Panc1 (cell line): ENCODE measurements at places on chromosomes 1 and 21.

DNA sequence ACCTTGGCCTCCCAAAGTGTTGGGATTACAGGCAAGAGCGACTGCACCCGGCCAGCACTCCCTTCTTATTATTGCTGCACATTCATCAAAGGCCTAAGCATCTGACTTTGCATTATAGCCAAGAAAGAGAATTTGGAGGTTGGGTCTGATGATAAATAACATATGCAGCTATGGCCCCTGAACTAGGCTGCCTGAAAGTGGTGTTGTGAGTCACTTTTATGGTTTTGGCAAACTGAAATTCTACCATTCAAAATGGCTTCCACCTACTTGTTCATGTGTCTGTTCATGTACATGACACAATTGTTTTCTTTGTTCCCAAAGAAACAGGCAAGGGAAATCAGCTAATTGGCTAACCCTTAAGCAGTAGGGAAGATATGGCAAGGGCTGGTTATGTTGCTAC, 25.0 kb upstream of the UAP1 start:
- no peak for DNase-seq

- no peak for DNase-seq
Observed at GRCh38 chr1:228360533-228361313, 45.9 kb downstream of the TRIM11 start.

DNA sequence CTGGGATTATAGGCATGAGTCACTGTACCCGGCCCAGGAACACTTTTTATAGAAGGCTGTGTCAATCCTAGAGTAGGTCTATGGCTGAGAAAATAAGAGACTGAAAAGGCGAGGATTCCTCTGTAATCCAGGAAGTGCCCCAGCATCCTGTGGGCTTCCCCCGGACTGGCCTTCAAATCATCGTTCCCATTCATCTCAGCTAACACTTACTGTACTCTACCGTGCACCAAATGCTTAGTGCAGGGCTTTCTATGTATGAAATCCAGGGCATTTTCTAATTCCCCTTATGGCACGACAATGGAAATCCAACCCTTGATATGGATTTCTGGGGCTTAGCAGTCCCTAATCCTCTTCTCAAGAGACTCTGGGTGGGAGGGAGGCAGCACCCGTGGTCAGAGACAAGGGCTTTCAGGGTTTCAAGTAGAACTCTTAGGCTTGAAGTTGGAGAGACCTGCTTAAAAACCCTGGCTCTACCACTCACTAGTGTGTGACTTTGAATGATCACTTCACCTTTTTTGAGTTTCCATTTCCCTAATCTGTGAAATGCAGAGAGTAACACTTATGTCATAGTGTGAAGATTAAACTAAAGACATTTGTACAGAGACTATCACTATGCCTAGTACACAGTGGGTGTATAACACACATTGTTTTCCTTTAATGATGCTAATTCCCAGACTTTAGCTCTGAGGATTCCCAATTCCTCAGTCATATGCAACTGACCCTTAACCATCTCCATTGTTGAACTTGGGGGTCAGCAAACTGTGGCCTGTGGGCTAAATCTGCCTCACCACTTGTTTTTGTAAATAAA, 20.3 kb downstream of the MECR start:
- no peak for DNase-seq

GRCh38 chr1:95057351-95057750, 15.4 kb downstream of the ALG14 start:
- DNase-seq: no peak

DNA sequence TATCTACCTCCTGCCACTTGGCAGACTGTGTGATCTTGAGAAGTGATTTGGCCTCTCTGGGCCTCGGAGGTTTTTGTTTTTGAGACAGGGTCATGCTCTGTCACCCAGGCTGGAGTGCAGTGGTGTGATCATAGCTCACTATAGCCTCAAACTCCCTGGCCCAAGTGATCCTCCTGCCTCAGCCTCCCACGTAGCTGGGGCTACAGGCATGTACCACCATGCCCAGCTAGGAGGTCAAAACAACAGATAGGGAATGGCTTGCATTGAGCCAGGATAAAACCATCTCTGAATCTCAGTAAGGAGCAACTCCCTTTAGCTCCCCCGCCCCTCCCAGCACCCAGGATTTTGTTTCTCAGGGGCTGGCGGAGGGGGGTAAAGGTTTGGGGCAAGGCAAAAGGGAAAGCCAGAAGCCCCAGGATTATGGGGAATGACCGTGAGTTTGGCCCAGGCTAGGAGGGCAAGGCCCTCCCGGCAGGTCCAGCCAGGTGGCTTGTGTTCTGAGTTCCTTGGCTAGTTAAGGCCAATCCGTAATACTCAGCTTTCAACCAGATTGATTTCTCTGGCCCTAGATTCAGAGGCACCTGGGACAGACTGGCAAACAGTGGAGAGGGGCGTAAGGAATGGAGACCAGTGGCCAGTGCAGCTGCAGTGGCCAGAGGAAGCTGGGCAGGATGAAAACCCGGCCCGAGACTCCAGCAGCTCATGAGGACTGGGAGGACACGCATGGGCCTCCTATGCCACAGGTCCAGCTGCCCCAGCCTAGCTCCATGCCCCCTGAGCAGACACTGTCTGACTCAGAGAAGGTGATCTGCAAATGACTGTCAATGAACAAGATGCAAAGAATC, 130.1 kb downstream of the DMRTB1 start:
- no peak for DNase-seq

DNA sequence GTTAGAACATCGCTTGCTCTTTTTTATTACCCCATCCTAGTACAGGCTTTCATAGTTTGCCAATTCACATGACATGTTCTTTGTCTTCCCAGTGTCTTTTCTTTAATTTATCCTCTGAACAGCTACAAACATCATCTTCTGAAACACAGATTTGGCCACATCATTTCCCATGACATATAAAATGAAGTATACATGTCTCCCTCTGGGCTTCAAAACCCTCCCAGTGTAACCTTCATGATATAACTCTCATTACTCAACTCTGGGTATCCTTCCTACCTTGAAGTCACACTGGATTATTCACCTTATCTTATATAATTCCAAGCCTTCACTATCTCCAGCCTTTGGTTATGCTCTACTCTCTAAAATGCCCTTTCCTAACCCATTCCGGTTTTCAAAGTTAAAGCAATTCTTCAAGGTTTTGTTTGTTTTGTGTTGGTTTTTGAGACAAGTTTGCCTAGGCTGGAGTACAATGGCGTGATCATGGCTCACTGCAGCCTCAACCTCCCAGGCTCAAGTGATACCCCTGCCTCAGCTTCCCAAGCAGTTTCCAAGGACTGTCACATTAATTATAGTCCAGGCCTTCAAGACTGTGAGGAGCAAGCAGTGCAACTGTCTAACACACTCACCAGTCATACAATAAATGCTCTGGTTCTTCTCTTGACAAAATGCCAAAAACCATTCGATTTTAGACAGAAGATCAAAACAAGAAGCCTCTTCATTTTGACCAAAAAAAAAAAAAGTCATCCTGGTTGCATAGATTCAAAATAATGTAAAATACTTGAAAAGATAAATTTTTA, 5.8 kb downstream of the RGS1 start:
- no peak for DNase-seq

GRCh38 chr1:47761974-47762373, 235.2 kb downstream of the TRABD2B start:
- DNase-seq: no peak

- no peak for DNase-seq
Observed at GRCh38 chr1:36557041-36558000, 74.6 kb upstream of the CSF3R start.

GRCh38 chr1:113507552-113508214, 117.4 kb downstream of the MAGI3 start:
- DNase-seq: no peak

DNA sequence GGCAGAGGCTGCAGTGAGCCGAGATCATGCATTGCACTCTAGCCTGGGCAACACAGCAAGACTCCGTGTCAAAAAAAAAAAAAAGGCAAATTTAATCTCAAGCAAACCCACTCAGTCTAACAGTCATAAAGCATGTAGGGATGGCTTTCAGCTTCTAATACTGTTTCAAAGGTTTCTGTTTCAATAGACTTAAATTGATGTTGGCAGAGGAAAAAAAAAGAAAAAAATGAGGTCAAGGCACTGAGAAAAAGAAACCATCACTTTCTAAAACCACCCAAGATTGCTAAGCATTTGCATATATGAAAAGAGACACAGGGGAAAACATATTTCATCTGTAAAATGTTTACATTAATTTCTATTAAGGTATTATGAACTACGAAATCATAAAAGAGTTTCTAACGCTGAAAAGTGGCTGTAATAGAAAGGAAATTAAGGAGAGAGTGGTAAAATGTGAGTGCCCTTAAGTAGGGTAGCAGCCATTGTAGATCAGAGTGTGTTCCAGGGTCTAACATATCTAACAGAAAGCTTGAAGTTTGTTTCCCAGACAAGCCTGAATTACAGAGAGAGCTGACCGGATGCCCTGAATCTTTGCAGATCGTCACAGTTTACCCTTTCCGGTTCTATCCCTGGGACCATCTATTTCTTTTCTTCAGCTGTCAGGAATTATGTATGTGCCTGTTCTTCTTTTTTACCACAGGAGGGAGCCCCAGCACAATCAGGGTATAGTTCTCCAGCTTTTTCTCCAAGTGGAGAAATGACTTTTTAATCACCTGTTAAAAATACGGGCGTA, 70.0 kb downstream of the PLD5 start:
- peak; percentile 28 for DNase-seq

- DNase-seq: peak; percentile 5
Observed at GRCh38 chr1:219990782-219991510, 55.4 kb downstream of the EPRS1 start.

DNA sequence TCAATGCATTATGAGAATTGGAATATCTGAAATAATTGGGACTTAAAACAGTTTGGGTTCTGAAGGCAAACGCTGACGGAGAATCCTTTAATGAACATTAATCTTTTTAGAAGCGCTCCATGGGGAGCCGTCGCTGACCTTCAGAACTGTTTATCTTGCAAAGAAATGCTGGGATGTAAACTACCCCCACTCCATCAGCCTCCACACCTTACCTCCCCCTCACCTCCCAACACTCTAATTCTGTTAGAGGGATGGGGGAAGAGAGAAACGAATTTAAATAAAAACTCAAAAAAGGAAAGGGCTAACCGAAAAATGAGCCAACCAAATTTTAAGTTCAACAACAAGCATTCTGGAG, 44.1 kb upstream of the DNAJC6 start:
- no peak for DNase-seq

DNA sequence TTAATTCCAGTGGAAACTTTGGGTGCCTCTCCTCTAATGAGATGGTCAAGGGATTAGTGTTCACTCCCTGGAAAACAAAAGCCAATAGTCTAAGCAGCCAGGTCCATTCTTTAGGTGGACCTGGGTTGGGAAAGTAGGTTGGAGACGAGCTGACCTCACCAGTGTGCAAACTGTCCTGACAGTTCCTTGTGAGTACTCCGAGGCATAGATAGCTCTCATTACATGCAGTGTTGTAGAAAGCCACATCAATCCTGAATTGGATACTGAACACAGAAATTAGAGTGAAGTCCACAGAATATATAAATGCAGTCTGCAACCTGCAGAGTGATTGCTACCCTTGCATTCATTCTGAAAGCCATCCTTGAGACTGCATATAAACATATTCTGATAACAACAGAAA, 675.1 kb upstream of the CXADR start:
- DNase-seq: no peak

GRCh38 chr1:119544165-119544762, 37.3 kb downstream of the HSD3B1 start:
- DNase-seq: peak; percentile 10

GRCh38 chr1:163414778-163415177, 93.0 kb downstream of the NUF2 start:
- DNase-seq: no peak

DNA sequence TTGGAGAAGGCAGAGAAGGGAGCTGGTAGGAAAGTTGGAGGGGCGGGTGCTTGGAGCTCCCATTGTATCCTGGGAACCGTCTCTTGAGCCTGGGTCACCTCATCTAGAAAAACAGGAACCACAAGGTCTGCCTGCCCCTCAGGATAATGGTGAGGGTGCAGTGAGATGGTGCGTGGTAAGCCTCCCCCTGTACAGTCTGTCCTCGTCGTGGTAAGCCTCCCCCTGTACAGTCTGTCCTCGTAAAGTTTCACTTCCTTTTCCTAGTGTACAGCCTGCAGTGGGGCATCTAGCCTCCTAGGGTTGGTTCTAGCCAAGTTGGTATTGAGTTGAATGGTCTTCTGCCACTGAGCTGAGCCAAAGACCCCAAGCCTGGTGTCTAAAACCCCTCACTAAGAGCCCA, 66.5 kb upstream of the IGSF21 start:
- no peak for DNase-seq

- DNase-seq: no peak
Observed at GRCh38 chr1:14190508-14190907, 408.0 kb upstream of the KAZN start.

GRCh38 chr1:16138772-16139221, 17.1 kb downstream of the EPHA2 start:
- DNase-seq: no peak

- DNase-seq: no peak
Observed at GRCh38 chr1:41743366-41743765, 175.4 kb downstream of the HIVEP3 start.

DNA sequence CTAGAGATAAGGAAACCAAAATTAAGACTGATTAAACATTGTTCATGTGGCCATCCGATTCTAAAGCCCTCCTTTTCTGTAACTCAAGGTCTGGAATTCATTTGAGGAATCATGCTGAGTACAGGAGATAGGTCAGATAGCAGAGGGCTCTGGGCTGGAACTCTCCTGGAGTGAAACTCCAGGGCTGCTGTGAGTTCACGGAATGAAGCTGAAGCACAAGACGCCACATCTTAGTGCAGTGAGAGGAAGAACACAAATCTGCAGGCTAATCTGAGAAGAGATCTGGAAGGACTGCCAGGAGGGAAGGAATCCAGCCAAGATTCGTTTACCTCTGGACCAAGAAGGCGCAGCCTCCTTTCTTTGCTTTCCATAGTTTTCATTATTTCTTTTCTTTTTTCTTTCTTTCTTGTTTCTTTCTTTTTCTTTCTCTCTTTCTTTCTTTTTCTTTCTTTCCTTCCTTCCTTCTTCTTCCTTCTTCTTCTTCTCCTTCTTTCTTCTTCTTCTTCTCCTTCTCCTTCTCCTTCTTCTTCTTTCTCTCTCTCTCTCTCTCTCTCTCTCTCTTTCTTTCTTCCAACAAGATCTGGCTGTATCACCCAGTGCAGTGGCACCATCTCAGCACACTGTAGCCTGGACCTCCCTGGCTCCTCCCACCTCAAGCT, 74.8 kb upstream of the ATP1B1 start:
- no peak for DNase-seq

DNA sequence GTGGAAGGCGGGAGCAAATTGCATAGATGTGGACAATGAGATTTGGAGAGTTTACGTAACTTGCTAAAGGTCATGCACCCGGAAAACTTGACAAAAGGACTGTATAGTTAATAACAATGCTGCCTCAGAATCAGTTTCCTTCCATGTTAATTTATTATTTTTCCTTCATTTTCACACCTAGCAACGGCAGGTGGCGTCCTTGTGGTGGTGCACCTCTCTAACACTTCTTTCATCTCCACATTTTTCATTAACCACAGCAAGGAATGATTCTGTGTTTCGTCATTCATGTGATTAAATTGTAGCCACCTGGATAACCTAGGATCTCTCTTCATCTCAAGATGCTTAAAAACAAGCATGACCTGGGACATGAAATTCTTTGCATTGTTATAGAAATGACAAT, 2133.0 kb downstream of the NCAM2 start:
- peak; percentile 5 for DNase-seq

GRCh38 chr21:34282223-34282622, 81.6 kb upstream of the KCNE2 start:
- DNase-seq: no peak

GRCh38 chr1:203289982-203290260, 15.4 kb upstream of the BTG2 start:
- no peak for DNase-seq

- no peak for DNase-seq
Observed at GRCh38 chr1:204530932-204531331, 14.7 kb downstream of the MDM4 start.
